ENCODE measurements at places on chromosomes 12 and 14.

DNA sequence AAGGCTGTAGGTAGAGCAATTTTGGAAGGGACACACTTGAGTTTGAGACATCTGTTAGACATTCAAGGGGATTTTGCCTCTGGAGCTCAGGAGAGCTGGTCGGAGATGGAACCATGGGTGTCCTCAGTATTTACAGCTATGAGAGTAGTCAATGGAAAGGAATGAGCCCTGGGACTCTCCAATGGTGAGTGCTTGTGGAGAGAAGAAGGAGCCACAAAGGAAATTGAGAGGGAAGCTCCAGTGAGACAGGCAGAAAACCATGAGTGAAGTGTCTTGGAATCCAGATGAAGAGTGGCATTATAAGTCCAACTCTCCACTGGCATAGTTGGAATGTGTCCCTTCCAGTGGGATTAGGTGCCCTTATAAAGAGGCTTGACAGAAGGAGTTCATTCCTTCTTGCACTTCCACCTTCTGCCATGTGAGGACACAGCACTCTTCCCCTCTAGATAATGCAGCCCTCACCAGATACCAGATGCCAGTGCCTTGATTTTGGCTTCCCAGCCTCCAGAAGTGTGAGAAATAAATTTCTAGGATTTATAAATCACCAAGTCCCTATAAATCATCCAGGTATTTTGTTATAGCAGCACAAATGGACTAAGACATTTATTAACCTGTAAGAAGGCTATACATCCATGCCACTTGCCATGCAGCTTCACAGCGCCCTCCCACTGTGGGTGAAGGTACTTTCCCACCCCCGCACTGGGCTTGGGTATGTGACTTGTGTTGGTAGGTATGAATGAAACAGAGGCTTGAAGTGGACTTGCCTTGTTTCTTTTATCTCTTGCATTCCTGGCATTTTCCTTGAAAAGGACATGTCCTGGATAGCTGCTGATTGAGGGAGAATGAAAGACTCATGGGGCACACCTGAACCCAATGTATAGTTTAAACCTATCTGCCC, 27.3 kb downstream of the LLPH start:
- DNase-seq, result no peak

- DNase-seq, result no peak
Measured at GRCh38 chr12:123387508-123388176, 3.7 kb downstream of the KMT5A start.

- no peak for DNase-seq
Measured at GRCh38 chr12:91853350-91854127, 292.1 kb downstream of the BTG1 start.

DNA sequence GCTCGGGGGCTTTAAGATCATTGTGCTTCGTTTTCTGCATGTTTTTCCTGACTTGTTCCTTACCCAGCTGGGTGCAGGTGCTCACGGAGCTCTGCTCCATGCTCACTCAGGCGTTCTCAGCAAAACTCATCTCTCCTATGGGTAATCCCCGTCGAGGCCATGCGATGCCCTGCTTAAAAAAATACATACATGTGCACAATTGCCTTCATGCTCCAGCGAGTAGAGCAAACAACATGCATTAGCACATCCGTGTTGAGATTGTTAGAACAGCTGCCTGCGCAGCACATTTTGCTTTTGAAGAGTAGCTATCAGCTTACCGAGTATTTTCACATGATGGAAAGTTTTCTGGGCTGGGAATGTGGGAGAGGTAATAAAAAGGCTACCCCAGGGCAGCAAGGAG, 16.2 kb downstream of the AACS start:
- no peak for DNase-seq

DNA sequence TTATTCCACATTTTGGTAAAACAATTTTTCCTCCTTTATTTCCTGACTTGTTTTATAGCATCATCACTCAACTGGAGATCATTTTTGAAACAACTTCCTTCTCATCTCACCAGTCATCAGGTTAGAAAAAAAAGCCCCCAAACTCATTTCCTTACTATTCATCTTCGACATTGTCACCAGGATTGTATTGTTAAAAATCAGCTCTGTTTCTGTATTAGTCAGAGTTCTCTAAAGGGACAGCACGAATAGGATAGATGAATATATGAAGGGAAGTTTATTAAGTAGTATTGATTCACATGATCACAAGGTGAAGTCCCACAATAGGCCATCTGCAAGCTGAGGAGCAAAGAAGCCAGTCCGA, 392.6 kb downstream of the FUT8 start:
- DNase-seq, result no peak

DNA sequence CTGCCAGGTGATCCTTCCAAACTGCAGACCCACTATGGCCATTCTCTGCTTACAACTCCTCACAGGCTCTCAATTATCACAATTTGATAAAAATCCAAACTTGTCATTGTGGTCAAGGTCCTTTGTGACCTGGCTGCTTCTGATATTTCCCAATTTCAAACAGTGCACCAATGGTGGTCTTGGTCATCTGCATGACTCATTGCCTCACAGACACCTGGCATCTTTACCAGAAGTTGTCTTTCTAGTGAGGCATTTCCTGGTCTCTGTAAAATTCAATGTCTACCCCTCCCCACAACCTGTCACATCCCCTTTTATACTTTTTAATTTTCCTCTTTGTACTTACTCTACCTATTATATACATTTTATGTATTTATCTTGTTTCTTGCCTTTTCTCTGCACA, 17.8 kb upstream of the PAPOLA start:
- no peak for DNase-seq

All from stimulated activated CD4-positive, alpha-beta T cell treated with anti-CD3 and anti-CD28 coated beads, Interleukin-12 subunit alpha, Interleukin-12 subunit beta, amount 100 ng/mL, for 48 hours (primary cell).